RPMI7951 (cell line): ENCODE measurements at places on chromosomes 3 and 15. TPM values are rescaled to one million over a fixed set of nuclear protein-coding genes. Genes with fewer than 3 reads are reported as not detected.

GRCh38 chr3:134381831-134382442 lies 7.7 kb upstream of the AMOTL2 start:
- DNase-seq = no peak

- peak; percentile 10 for DNase-seq
Observed at GRCh38 chr3:73365756-73366397, 258.9 kb downstream of the PDZRN3 start.

DNA sequence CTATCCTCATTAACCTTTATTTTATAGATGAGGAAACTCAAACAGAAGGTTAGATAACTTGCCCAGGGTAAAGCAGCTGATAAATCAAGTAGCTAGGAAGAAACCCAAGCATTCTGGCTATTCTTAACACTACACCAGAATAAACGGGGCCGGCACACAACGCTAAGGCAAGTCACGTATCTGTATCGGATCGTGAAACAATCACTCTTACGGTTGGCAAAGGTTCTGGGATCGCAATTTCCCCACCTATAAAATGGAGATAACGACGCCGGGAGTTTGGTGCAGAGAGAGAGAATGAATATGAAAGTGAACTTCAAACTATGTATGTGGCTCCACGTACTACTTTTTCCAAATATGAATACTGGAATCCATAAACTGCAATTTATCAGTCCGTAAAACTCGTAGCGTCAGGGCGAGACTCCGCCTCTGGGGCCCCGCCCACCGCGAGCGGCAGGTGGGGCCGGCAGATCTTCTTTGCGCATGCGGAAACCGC lies 252 bp upstream of the ARMC8 start:
- peak; percentile 84 for DNase-seq

Gene C3orf62
- 0.84 and 0.88 TPM in 2 replicates for total RNA-seq

GRCh38 chr3:25589783-25590258 lies 74.9 kb downstream of the TOP2B start:
- peak; percentile 70 for DNase-seq

- DNase-seq = peak; percentile 91
Observed at GRCh38 chr3:106765342-106765741, 611.9 kb upstream of the CCDC54 start.

Gene ZNF592
- total RNA-seq = 6.4 and 7.4 TPM in 2 replicates

Gene NBEAL2
- total RNA-seq = 4.1 and 6.1 TPM in 2 replicates

GRCh38 chr3:52436500-52437149 lies 8.3 kb downstream of the SEMA3G start:
- no peak for DNase-seq

GRCh38 chr3:69164296-69164695 lies 41.9 kb upstream of the LMOD3 start:
- DNase-seq = no peak

DNA sequence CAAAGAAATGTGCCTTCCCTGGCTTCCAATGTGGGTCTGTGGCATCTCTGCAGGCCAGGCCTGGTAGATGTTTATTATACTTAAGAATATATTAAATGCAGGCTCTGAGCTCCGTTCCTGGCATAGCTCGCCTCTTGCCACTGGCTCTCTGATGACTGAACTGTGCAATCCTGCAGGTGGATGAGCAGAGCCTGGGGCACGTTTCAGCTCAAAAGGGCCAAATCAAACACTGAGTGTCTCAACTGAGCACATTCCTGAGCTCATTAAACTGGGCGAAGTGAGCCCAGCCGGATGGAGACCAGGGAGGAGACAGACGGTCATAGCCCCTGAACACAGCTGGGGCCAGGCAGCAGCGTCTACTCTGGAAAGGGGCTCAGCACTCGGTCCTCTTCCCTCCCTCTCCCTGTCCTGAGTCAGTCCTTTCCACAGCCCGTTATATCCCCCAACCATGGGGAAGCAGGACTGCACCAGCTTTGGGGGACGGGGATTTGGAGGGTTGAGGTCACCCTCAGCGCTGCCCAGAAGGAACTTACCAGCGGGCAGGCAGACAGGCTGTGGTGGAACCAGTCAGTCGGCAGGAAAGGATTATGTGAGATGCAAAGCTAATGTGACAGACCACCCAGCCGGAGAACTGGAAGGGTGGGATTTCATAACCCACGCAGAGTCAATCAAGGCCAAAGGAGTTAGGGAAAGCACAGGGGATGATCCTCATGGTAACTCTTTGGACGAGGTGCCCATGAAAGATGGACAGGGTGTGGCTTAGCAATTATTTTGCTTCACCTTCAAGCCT lies 77.4 kb upstream of the ANKRD34C start:
- DNase-seq = no peak

- DNase-seq = peak; percentile 36
Observed at GRCh38 chr3:72888546-72889309, 882 bp downstream of the GXYLT2 start.

Gene SLC35G2
- total RNA-seq = 19.4 and 21.7 TPM in 2 replicates

DNA sequence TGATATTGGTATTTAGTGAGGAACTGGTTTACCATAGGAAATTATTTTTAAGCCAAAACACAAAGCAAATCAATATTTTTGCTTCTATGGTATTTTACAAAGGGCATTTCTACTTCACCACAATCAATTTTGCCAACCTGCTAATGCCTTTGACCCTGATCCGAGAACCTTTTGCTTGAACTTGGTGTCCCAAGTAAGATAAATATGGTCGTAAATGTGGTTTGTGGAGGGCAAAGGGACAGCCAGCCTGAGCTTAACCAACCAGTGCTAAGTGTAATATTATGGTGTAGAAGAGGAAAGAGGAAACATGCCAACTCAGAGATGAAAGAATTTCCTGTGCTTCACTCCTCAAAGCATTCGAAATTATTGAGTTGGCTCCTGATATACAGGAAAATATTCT lies 148.4 kb downstream of the C3orf38 start:
- no peak for DNase-seq

DNA sequence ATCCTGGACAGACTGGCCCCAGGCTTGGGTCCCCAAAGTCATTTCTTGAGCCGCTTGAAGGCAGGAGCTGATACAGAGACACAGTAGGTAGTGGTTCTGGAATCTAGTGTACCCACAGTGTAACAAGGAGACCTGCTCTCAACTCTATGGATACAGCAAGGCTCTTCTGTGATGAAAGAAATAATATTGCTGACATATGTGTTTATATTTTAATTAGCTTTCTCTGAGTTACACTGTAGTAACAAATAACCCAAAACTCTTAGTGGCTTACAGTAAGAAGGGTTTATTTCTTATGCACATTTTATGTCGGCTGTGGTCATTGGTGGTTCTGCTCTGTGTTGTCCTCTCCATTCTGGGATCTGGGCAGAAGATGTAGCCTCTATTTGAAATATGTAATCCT lies 45.5 kb downstream of the CHST14 start:
- no peak for DNase-seq

GRCh38 chr15:83928392-83928734 lies 274.4 kb downstream of the ADAMTSL3 start:
- no peak for DNase-seq

GRCh38 chr15:41968701-41969100 lies 3.7 kb downstream of the EHD4 start:
- peak; percentile 24 for DNase-seq

GRCh38 chr15:59997070-59997701 lies 6.9 kb upstream of the FOXB1 start:
- no peak for DNase-seq

DNA sequence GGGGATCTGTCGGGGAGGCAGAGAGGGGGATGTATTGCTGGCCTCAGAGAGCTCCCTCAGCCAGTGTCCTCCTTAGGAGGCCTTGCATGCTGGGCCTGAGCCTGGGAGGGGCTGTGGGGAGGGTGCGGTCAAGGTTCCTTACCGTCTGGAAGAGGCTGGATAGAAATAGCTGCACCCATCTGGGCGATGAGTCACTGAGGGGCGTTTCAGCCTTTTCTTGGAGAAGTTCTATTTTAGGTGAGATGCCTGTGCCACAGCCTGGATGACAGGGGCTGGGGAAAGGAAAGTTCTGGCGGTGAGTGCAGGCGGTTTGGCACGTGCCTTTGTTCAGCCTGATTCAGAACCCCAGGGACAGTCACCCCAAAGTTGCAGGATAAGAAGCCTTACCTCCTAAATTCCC lies 35.7 kb upstream of the APEH start:
- DNase-seq = peak; percentile 89

Gene DAZL
- total RNA-seq = not detected in 2 replicates

- no peak for DNase-seq
Observed at GRCh38 chr3:184590795-184591194, 29.2 kb downstream of the EPHB3 start.

GRCh38 chr3:147034359-147034758 lies 372.0 kb downstream of the ZIC4 start:
- DNase-seq = no peak

- no peak for DNase-seq
Observed at GRCh38 chr3:196979545-196979944, 10.9 kb upstream of the PIGZ start.

DNA sequence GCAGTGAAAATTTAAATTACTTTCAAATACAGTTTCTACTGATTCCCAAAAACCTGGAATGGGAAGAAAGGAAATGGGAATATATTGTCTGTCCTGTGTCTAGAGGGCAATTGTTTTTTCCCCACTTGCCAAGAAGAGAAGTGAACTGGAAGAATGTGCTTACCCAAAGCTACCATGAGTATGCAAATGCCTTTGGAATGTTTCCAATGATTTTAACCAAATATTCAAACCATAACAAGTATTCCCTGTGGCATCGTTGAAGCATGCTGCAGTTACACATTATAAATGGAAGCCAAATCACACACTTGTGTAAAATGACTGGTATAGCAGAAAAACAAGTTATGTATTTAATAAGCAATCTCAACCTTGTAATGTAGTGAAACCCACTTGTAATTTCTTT lies 368.2 kb downstream of the GBE1 start:
- no peak for DNase-seq

Gene GOLGA6D
- not detected in 2 replicates for total RNA-seq

DNA sequence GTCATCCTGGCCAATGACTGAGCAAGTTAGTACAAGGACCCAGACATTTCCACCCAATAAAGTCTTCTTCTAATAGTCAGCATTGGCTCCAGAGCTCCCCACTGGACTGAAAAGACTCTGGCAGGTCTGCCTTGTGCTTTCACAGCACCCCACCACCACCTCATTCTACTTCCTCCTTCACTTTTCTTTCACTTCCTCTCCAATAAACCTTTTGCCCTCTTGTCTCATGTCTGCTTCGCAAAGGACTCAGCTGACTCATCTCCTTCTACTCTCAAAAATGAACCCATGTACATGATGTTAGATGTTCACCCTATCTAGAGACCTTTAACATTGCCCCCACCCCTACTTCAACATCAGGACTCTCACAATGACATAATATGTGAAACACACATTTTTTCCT lies 181.0 kb upstream of the PPP2R3A start:
- no peak for DNase-seq

GRCh38 chr3:184218814-184219213 lies 10.6 kb upstream of the VWA5B2 start:
- DNase-seq = no peak

Gene NR1I2
- 0.12 TPM in 1 of 2 replicates, not detected in the other for total RNA-seq

DNA sequence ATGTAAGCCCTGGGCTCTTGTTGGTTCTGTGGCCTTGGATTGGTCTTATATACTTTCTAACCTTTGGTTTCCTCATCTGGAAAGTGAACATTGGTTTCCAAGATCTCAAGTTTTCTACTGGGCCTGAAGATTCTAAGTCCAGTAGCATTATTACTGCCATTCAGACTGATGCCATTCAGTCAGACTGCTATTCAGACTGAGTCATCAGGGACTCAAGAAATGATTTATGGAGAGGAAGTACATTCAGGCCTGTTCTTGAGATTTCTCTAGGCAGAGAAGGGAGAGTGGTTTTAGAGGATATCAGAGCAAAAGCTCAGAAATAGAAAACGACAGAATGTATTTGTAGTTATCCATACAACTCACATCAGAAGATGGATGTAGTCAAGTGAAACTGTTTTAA lies 557.2 kb downstream of the NR2F2 start:
- peak; percentile 85 for DNase-seq

GRCh38 chr3:158248261-158248660 lies 138.4 kb downstream of the RSRC1 start:
- DNase-seq = no peak

DNA sequence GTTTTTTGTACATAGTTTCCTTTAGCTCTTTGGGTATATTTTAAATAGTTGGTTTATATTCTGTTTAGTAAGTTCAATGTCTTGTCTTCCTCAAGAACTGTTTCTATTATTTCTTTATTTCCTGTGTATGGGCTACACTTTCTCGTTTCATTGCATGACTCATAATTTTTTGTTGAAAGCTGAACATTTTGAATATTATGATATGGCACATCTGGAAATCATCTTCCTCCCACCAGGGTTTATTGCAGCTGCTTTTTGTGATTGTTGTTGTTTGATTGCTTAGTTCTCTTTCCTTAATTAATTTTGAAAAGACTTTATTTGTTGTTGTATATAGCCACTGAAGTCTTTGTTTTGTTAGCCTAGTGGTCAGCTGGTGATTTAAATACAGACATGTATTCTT lies 43.8 kb downstream of the LSM3 start:
- DNase-seq = no peak

DNA sequence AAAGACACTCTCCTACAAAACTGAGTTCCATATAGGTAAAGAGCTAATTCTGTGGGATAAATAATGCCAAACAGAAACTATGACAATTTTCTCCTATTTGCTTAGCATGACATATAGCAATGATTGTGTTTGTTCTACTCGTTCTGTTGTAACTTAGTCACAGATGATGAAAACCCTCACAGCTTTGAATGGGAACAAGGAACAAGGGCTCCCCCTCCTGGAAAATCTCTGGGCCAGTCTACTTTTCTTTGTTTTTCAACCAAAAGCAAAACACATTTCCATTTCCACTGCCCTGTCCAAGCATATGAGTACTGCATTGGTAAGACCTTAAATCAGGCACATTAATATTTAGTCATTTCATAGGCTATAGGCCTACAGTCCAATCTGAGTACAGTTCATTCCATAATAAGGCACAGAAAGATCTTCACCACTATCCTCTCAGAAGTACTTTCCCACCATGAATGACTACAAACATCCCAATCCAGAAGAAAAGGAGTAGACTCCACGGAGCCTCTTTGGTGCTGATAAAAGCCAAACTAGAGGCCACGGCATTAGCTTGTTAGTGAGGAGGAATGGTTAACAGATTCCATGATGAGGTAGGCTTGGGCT lies 67.1 kb downstream of the ATP8B4 start:
- peak; percentile 73 for DNase-seq

DNA sequence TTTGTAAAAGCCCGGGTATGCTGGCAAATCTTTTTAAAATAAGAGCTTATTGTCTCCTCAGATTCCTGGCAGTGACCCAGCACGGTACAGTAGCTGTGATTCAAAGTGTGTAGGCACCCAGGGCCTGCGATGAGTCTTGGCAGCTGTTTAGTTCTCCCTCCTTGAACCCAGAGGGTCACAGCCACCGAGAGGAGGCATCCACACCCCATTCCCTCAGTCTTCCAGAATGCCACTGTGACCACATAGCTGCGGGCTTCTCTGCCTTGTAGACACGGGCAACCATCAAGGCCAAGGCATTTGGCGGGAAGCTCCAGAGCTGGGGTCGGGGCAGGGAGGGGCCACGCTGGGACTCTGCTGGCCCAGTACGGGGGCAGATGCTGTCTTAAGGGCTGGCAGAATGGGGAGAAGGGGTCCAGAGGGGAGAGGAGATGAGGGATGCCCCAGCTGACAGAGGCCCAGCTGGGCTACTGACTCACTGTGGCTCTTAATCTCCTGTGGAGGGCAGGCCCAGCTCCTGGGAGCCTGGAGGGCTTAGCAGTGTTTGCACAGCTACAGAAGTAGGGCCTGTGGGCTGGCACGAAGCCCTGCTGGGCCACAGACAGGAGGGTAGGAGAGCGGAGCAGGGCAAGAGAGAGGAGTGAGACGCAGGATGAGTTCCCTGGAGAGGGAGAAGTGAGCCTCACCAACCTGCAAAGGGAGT lies 68.8 kb upstream of the DLG1 start:
- peak; percentile 100 for DNase-seq
